Naive thymus-derived CD4-positive, alpha-beta T cell (primary cell): ENCODE measurements at places on chromosomes 12 and 14. TPM values are rescaled to one million over a fixed set of nuclear protein-coding genes. Genes with fewer than 3 reads are reported as not detected.
A peak's percentile ranks its signal among the peaks of the same experiment; 100 is the strongest.

DNA sequence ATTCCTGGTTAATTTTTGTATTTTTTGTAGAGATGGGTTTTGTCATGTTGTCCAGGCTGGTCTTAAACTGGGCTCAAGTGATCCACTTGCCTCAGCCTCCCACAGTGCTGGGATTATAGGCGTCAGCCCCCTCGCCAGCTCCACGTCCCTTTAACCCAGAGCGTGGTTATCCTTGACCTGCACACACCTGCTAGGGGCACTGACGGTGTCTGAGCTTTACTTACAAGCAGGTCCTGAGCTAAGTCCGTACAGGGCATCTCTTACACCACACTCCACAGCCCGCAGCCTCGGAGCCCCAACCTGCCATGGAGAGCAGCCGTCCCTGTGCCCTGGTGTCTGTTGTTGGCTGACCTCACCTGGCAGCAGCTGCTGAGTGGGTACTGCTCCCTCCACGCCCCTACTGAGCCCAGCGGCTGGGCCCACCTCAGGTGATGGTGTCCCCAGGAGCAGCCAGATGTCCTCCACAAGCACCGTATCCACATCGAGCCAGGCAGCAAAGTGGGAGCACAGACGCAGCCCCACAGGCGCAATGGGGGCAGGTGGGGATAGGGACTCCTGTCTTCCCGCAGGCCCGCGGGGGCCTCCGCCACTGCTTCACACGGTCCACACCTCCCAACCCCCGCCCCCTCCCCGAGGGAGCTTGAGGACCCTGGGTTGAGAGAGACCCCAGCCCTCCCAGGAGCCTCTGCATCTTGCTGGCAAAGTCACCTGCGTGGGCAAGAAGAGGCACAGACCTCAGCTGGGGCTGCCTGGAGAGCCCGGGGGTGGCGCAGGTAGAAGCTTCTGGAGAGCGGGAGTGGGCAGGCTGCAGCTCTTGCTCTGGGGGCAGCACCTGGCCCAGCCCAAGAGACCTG lies 325.4 kb upstream of the SFSWAP start:
- no peak for DNase-seq
- no peaks in the 10 kb centered on the region for H3K4me1 ChIP-seq

GRCh38 chr14:30584058-30584630 lies 25.2 kb downstream of the G2E3 start:
- no peaks in the 10 kb centered on the region for H3K27me3 ChIP-seq
- H3K4me3 ChIP-seq, result no peak overlapping the region
- peaks cover 4% of the 10 kb centered on the region for H3K36me3 ChIP-seq
- H3K4me1 ChIP-seq, result no peaks in the 10 kb centered on the region
- H3K27ac ChIP-seq, result no peak overlapping the region
- DNase-seq, result no peak

GRCh38 chr12:67263471-67263870 lies 5.7 kb upstream of the CAND1 start:
- H3K36me3 ChIP-seq, result no peaks in the 10 kb centered on the region
- no peak overlapping the region for H3K27ac ChIP-seq
- no peak for DNase-seq

DNA sequence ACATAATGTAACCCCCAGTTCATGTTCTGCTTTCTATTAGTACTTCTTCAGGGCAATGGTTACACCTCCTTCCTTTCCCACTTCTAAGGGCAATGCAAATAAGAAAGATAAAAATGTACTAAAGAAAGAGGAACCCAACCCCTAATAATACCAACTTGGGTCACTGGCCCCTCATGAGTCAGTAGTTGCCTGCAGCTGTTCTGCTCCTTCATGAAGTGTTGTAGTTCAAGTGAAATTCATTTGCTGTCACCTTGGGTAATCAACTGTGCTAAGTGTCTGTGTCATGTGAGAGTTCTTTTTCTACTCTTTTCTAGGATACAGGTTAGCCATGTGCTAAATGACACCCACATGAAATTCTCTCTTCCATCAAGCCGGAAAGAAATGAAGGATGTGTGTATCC lies 91.8 kb downstream of the PLXNC1 start:
- no peak for DNase-seq
- H3K27me3 ChIP-seq, result no peaks in the 10 kb centered on the region
- peaks cover 9% of the 10 kb centered on the region for H3K4me1 ChIP-seq
- no peak overlapping the region for H3K4me3 ChIP-seq

GRCh38 chr12:53223389-53224060 lies 8.5 kb downstream of the RARG start:
- no peak for DNase-seq
- H3K27ac ChIP-seq, result peak overlapping the region; percentile 66
- H3K27me3 ChIP-seq, result no peaks in the 10 kb centered on the region
- no peaks in the 10 kb centered on the region for H3K36me3 ChIP-seq
- H3K4me3 ChIP-seq, result peak overlapping the region; percentile 11

- H3K27me3 ChIP-seq, result no peaks in the 10 kb centered on the region
- H3K36me3 ChIP-seq, result no peaks in the 10 kb centered on the region
- H3K27ac ChIP-seq, result no peak overlapping the region
- H3K4me1 ChIP-seq, result no peaks in the 10 kb centered on the region
- H3K4me3 ChIP-seq, result no peak overlapping the region
- DNase-seq, result no peak
Observed at GRCh38 chr12:85457016-85457415, 177.0 kb downstream of the ALX1 start.

GRCh38 chr14:90303473-90303872 lies 28.3 kb downstream of the NRDE2 start:
- DNase-seq, result no peak
- no peak overlapping the region for H3K27ac ChIP-seq
- H3K36me3 ChIP-seq, result peaks cover 5% of the 10 kb centered on the region
- H3K27me3 ChIP-seq, result no peaks in the 10 kb centered on the region
- H3K4me3 ChIP-seq, result no peak overlapping the region

GRCh38 chr14:69910871-69911270 lies 31.7 kb downstream of the SMOC1 start:
- no peak overlapping the region for H3K27ac ChIP-seq
- H3K4me3 ChIP-seq, result no peak overlapping the region
- H3K27me3 ChIP-seq, result no peaks in the 10 kb centered on the region
- no peak for DNase-seq
- no peaks in the 10 kb centered on the region for H3K36me3 ChIP-seq

RASSF8 gene
- total RNA-seq, result 0.10 and 0.15 TPM in 2 replicates

FANCM gene
- total RNA-seq, result 10.9 TPM

EFS gene
- not detected for total RNA-seq

POLR3B gene
- 6.8 and 7.3 TPM in 2 replicates for total RNA-seq

ANKS1B gene
- total RNA-seq, result not detected

OTOGL gene
- total RNA-seq, result not detected

CTDSP2 gene
- total RNA-seq, result 140 and 145 TPM in 2 replicates

APAF1 gene
- 28.6 TPM for total RNA-seq

CLEC2B gene
- 73.8 TPM for total RNA-seq
